CD4-positive, alpha-beta T cell treated with Interleukin-6 at 100 ng/mL for 8 hours (primary cell): ENCODE measurements at places on chromosomes 1 and 21.

GRCh38 chr1:85295006-85295431 lies 18.6 kb upstream of the BCL10 start:
- DNase-seq: no peak

- peak; percentile 32 for DNase-seq
Observed at GRCh38 chr1:182786223-182786994, 3.2 kb upstream of the NPL start.

- DNase-seq: peak; percentile 76
Observed at GRCh38 chr1:156385534-156386031, 16.6 kb downstream of the RHBG start.

GRCh38 chr1:202752774-202753173 lies 42.5 kb upstream of the SYT2 start:
- DNase-seq: no peak

- DNase-seq: no peak
Observed at GRCh38 chr1:38031513-38031866, 15.1 kb downstream of the POU3F1 start.

- no peak for DNase-seq
Observed at GRCh38 chr1:160726114-160726497, 12.9 kb upstream of the SLAMF7 start.

GRCh38 chr1:57819893-57820292 lies 396.0 kb upstream of the DAB1 start:
- DNase-seq: no peak

DNA sequence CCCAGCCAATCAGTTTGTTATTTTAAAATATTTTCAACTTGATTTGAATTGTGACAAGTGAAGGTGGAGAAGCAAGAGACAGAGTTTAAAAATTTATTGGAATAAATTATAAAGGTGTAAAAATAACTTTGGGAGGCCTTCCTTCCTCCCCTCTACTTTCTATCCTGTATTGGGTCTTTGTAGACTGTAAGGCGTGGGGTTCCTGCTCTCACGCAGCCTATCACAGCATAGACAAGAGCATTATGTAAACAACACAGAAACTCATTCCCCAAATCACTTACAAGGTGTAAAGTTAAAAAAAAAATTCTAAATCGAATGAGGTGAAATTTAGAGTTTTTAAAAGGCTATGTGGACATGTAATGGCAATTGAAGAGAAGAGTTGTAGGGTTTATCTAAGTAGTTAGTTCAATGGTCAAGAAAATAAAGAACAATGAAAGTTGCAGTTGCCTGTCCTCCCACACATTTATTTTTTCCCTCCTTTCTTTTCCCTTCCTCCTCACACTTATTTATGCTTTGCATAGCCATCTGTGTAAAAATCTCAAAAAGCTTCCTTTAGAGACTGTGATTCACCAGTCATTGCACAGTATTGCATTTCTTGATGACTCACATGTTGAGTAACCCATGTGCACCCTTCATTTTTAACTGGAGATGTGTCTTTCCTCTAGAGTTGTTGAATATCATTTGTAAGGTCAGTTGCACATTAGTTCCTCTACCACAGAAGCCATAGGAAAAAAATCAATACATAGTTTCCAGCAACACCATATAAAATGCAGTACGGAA lies 242.2 kb downstream of the PTPRC start:
- no peak for DNase-seq

GRCh38 chr1:31790641-31791091 lies 25.2 kb downstream of the SPOCD1 start:
- no peak for DNase-seq

DNA sequence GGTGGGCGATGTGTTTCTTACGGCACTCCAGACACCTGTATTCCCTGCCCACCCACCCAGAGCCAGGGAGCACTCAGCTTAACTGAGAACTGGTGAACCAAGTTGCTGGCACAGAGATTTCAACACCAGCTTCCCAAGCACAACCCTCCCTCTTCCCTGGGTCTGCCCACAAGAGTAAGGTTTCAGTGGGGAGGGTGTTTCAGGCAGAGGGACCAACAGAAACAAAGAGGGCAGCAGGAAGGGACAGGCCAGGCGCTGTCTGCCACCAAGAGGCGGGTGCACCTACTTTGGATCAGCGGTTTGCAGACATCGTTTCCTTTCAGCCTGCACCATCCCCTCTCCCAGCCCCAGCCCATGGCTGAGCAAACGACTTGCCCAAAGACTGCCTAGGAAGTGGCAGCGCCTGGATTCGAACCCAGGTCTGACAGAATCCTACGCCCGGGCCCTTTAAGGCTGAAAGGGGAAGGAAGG lies 21.9 kb upstream of the ALDH4A1 start:
- DNase-seq: no peak

GRCh38 chr1:85599076-85599491 lies 18.5 kb downstream of the CCN1 start:
- no peak for DNase-seq

GRCh38 chr1:220556641-220557040 lies 28.7 kb downstream of the MARK1 start:
- DNase-seq: no peak

DNA sequence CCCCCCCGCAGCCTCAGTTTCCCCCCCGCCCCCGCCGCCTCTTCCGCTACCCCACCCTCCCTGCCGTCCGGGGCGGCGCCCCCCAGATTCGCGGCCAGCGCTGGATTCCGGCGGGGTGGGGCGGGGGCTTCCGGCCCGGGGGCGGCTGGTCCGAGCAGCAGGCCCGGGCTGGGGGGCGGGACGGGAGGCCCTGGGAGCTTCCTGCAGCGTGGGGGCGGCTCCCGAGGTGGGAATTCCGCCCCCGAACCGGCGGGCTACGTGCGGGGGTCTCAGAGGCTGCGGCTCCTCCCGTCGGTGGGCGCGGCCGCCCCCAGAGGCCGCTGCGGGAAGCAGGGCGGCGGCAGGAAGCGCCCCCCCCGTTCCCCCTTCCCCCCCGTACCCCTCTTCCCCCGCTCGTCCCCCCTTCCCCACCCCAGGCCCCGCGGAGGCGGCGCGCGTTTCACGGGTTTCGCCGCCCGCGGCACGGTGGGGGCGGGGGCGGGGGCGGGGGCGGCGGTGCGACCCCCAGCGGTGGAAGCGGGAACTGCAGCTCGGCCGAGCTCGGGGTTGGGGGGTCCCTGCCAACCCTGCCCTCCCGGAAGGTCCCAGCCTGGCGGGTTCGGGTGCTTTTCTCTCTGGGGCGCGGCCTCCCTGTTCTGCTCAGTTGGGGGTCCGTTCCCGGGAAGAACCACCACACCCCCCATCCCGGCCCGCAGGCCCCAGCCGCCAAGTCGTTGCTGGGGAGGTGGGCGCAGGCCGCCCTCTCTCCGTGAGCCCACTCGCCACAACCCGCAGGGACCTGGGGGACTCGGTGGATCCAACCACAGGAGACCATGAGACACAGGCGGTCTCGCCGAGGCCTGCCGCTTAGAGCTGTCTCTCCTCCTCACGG lies 76.3 kb downstream of the MORN1 start:
- peak; percentile 57 for DNase-seq

GRCh38 chr1:230084408-230085177 lies 17.6 kb downstream of the GALNT2 start:
- no peak for DNase-seq

- DNase-seq: no peak
Observed at GRCh38 chr1:51719146-51719545, 102.3 kb downstream of the OSBPL9 start.

GRCh38 chr1:52268372-52268771 lies 97.6 kb downstream of the CC2D1B start:
- no peak for DNase-seq

DNA sequence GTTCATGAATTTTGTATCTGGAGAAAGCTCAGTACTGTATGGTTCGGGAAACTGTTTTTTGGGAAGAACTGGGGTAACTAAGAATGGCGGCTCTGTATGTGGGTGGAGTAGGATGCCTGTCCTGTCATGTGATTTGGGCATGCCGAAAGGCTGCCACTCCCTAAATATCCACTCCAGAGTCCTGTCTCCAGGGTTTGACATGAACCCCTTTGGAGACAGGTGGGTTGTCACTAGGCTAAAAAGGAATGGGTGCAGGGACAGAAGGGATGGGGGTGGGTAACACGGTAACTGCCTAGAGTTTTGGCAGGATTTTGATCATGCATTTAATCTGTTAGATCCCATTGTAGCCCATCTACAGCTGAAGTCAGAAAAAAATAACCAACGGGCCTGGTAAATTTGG lies 150.1 kb downstream of the KCNJ6 start:
- DNase-seq: no peak

- no peak for DNase-seq
Observed at GRCh38 chr1:66159800-66160199, 367.1 kb downstream of the PDE4B start.

GRCh38 chr1:112575154-112575804 lies 43.7 kb downstream of the ST7L start:
- no peak for DNase-seq
